Dorsolateral prefrontal cortex (tissue), 122 donors: ENCODE measurements at places on chromosomes 5 and 9. TPM values are rescaled to one million over a fixed set of nuclear protein-coding genes. Genes with fewer than 3 reads are reported as not detected.

The CDKN2B gene
- total RNA-seq: 2.0 TPM

The TXNDC8 gene
- total RNA-seq: not detected

The LCN12 gene
- total RNA-seq: 12.9 TPM

The C1QTNF3 gene
- total RNA-seq: 17.6 TPM

The ZFP2 gene
- 6.2 TPM for total RNA-seq

The OBP2B gene
- not detected for total RNA-seq

The PDE4D gene
- 116 TPM for total RNA-seq

The CCNH gene
- 94.4 TPM for total RNA-seq

The PTGS1 gene
- total RNA-seq: 5.9 TPM

The FCN2 gene
- total RNA-seq: not detected

The STING1 gene
- total RNA-seq: 7.2 TPM

The ELAVL2 gene
- total RNA-seq: 118 TPM

The CMBL gene
- total RNA-seq: 34.6 TPM

The ZDHHC11B gene
- 181 TPM for total RNA-seq

The FOXI1 gene
- total RNA-seq: not detected

The HRCT1 gene
- total RNA-seq: 6.3 TPM

The AFAP1L1 gene
- total RNA-seq: 6.6 TPM

The PCDHA11 gene
- 6.5 TPM for total RNA-seq

The TIMD4 gene
- total RNA-seq: not detected

The LECT2 gene
- not detected for total RNA-seq

The CDC20B gene
- total RNA-seq: not detected

The CFAP157 gene
- 0.63 TPM for total RNA-seq

The ZNF366 gene
- 2.8 TPM for total RNA-seq

The SEMA6A gene
- total RNA-seq: 49.8 TPM
